ENCODE measurements at places on chromosomes 2 and 18. TPM values are rescaled to one million over a fixed set of nuclear protein-coding genes. Genes with fewer than 3 reads are reported as not detected.

DNA sequence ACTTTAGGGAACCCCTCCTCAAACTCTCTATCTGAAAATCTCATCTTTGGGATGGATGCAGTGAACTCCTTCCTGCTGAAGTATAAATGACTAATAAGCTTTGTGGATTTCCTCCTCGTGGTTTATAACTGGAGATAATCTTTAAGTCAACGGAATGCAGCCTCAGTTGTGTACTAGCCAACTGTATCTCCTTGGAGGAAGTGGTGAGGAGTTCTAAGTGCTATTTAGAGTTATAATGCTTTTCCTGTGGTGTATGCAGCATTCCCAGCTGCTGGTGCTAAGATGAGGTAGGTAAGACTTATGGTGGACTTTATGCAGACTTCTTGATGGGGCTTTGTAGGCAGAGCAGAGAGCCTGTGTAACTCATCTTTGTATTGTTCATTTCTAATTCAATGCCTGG, 90.9 kb downstream of the LYPD6B start:
- no peak for DNase-seq

DNA sequence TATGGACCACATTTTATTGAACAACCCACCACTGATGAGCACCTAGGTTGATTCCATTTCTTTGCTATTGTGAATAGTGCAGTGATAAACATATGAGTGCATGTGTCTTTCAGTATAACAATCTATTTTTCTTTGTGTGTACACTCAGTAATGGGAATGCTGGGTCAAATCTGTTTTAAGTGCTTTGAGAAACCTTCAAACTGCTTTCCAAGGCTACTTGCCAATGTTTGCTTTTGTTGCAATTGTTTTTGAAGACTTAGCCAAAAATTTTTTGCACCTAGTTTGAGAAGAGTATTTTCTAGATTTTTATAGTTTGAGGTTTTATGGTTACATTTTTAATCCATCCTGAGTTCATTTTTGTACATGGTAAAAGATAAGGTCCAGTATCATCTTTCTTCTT, 587.4 kb upstream of the SETBP1 start:
- DNase-seq, result no peak

- DNase-seq, result no peak
Observed at GRCh38 chr2:45973426-45973825, 322.0 kb downstream of the PRKCE start.

GRCh38 chr18:1047406-1047805, 142.7 kb downstream of the ADCYAP1 start:
- DNase-seq, result no peak

DNA sequence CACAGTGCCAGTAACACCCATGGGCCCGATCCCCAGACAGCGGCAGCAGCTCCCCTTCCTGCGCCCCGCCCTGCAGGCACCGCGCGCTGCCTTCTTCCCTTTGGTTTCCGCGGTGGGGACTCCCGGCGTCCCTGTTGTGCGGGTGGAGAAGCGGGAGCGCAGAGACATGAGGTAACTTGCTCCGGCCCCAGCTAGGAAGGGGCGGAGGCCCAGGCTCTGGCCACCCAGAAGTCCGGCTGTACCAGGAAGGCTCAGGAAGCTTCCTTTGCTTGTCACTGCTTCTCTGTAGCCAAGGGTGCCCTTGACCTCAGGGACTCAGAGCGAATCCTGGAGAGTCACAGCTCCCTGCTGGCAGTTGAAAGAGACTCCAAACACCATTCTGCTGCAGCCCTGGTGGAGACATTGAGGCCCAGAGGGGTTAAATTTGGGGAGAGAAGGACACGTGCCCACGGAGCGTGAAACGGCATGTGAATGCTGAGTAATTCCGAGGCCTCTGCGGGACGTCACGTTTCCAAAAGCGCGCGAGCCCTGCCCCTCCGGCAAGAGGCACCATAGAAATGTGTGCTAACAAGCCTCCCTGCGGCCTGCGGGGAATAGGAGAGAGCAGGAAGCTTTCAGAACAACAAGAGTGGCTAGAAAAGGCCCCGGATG, 6.7 kb upstream of the ADCY3 start:
- no peak for DNase-seq

- no peak for DNase-seq
Observed at GRCh38 chr2:152055366-152056108, 43.3 kb downstream of the CACNB4 start.

- no peak for DNase-seq
Observed at GRCh38 chr2:24970483-24971285, 1.1 kb downstream of the DNAJC27 start.

DNA sequence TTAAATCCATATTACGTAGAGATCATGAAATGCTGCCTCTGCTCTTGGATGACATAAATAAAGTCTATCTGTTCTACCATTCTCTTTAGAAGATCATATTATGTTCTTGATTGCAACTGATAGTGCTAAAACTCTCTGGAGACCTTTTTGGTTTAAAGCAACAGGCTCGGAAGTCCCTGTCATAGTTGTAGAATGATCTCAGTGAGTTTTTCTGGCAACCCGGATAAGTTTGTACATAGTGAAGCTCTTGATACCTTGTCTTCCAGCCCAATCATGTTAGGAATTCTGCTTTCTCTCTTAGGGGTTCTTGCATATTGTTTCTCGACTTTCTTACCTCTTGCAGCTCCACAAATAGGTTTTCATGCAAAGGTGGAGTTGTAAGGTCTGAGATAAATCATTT, 156.1 kb downstream of the TTC27 start:
- no peak for DNase-seq

DNA sequence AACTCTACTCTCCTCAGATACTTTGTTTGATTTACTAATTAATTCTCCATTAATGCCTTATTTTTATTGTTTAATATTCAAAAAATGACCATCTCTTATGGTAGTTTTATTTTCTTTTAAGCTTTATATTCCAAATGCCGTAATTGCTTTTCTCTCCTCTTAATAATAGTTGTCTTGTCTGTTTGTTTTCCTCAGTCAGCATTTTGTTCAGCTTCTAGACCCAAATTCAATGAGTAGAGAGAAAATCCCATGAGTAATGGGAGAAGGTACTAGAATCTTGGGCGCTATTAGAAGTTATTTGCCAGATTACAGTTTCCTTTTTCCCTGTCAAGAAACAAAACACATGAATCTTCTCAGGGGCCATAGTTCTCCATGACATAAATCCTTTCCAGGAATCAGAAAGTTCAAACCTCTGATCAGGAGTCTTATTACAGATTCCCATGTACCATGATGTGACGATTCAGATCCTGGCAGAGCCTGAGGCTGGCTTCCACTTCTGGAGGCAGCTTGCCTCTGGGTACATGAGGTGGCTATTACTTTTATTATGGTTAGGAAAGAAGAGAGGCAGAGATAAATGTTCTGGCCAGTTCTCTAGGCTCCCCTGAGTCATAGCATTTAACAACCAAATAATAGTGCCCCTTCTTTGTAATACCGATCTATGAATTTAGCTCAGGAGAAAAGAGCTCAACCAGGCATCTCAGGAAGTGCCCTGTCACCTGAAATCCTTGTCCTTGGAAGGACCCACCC, 485.1 kb upstream of the SETBP1 start:
- DNase-seq, result no peak

- DNase-seq, result no peak
Observed at GRCh38 chr2:220891405-220891804, 680.7 kb downstream of the EPHA4 start.

- DNase-seq, result no peak
Observed at GRCh38 chr2:143397884-143398614, 268.8 kb downstream of the ARHGAP15 start.

- DNase-seq, result no peak
Observed at GRCh38 chr2:147250652-147251356, 594.0 kb upstream of the ACVR2A start.

Gene DNPEP
- 51.2 TPM for total RNA-seq

Gene DSG4
- total RNA-seq, result not detected

Gene LYG2
- not detected for total RNA-seq
